ENCODE measurements at places on chromosomes 1 and 21.

- DNase-seq, result no peak
Observed at GRCh38 chr1:37813529-37814145, 5.6 kb upstream of the YRDC start.

- DNase-seq, result no peak
Observed at GRCh38 chr1:17653728-17654351, 101.3 kb upstream of the ACTL8 start.

- DNase-seq, result no peak
Observed at GRCh38 chr1:101460739-101461138, 223.9 kb downstream of the S1PR1 start.

DNA sequence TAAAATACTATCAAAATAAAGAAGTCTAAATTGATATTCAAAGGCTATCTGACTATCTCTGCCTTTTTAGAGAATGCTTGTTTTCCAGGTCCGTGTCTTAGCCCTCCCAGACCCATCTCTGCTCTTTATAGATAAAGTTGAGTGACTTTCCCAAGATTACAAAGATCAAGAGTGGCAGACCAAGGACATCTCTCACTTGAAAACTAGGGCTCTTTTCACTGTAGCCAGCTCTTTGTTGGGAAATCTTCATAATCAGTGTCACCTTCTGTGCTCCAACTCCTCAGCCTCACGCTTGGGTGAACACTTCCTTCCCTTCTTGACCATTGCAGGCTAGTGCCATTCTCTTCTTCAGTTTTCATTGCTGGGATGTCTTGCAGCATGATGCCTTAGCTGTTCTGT is 211.1 kb downstream of the PBX1 start:
- no peak for DNase-seq

- no peak for DNase-seq
Observed at GRCh38 chr1:51425955-51426354, 93.1 kb downstream of the EPS15 start.

Measured in stimulated activated CD8-positive, alpha-beta memory T cell treated with anti-CD3 and anti-CD28 coated beads, Interleukin-4, amount 100 ng/mL, for 4 hours (primary cell).